ENCODE measurements at places on chromosomes 11 and 22.
A peak's percentile ranks its signal among the peaks of the same experiment; 100 is the strongest.

- no peak for DNase-seq
Observed at GRCh38 chr11:15969281-15969680, 387.1 kb downstream of the SOX6 start.

GRCh38 chr11:128471138-128471661 is 116.2 kb downstream of the ETS1 start:
- DNase-seq: peak; percentile 57

GRCh38 chr22:33659448-33659847 is 260.8 kb downstream of the LARGE1 start:
- no peak for DNase-seq

- DNase-seq: peak; percentile 74
Observed at GRCh38 chr11:70203751-70204465, 812 bp downstream of the FADD start.

DNA sequence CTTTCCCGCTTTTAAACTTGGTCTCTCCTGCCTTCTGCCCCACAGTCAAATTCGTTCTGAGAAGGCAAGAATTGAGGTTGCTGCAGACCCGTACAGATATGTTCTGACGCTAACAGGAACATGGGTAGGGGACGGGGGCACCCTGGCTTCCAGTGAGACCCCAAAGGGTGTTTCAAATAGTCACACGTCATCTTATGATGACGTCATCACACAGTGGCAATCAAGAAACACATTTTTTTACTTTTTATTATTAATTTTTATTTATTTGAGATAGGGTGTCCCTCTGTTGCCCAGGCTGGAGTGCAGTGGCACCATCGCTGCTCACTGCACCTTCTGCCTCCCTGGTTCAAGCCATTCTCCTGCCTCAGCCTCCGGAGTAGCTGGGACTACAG is 22.9 kb upstream of the TESMIN start:
- no peak for DNase-seq

- no peak for DNase-seq
Observed at GRCh38 chr11:76839311-76839710, 21.4 kb upstream of the ACER3 start.

GRCh38 chr11:111604392-111605009 is 2.3 kb downstream of the SIK2 start:
- no peak for DNase-seq

DNA sequence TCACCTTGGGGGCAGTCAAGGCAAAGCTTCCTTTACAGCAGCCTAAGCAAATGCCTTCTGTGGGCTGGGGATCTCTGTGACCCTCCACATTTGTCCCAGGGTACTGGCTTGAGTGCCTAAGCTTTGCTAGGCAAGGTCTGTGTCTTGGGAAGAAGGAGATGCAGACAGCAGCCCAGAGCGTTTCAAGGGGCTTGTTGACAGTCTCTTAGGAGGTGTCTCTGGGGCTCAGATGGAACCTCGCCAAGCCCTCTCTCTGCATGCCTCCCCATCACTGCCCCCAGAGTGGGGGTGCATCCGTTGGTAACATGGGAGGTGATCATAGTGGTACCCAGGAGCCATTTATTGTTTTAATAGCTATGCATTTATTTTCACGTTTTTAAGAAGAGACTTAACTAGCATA is 29.1 kb upstream of the TMPRSS4 start:
- no peak for DNase-seq

DNA sequence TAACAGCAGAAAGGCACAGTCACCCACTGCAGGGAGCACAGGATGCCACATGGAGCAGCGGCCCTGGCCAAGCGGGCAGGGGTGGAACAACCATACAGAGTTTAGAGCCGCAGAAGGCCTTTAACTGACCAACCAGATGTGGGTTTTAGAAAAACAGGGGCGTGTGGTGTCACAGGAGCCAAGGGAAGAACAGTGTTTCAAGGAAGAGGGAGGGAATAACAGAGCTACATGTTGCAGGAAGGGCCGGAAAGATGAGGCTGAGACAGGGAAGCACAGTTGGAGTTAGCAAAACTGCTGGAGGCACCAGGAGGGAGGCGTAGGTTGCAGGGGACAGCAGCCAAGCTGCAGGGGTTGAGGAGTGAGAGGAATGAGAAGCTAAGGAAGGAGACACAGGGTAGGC is 7.8 kb upstream of the NAA40 start:
- DNase-seq: no peak

Data from central memory CD8-positive, alpha-beta T cell (primary cell).